ENCODE measurements at places on chromosomes 1 and 21.
A peak's percentile ranks its signal among the peaks of the same experiment; 100 is the strongest.

GRCh38 chr1:181936768-181937581 lies 124.5 kb downstream of the ZNF648 start:
- DNase-seq = peak; percentile 47

DNA sequence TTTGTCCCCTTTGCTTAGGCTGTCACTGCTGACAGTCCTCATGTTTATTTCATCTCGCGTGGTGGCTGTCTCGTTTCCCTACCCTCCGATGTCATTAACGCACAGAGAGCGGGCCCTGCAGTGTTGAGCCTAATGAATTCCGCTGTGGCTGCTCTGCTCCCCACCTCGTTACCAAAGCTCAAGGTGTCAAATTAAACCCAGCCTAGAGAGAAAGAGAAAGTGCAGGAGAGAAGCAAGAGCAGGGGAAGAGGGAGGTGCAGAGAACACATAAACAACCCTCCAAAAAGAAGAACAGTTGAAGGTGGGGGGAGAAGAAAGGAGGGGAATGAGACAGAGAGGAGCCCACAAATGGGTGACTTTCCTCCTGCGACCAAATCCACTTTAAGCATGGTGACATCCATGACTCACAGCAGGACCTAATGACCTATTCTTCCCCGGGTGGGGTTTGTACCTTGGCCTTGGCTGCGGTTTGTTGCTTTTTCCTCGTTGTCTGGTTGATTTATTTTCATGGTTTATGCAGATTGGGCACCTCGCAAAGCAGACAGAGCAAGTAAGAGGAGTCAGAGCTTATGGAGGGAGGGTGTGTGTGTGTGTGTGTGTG lies 92.5 kb downstream of the PBX1 start:
- DNase-seq = no peak

DNA sequence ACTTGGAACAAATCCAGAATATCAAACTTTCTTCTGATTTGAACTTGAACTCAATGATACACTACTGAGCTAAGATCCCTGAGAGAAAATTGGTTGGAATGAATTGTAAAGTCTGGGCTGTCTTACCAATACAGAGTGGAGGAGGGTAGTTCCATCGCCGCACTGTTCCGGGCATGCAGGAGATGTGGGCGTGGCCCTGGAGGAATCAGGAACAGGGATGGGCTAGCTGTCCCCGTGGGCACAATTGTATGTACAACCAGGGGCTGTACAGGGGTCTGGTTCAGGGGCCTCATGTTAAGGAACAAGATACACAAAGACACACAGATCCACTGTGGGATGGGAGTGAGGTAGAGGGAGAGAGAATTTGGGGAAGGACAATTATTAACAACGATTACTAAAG lies 144.3 kb downstream of the ZSCAN20 start:
- no peak for DNase-seq

- DNase-seq = peak; percentile 6
Observed at GRCh38 chr1:17475752-17476151, 36.3 kb upstream of the RCC2 start.

GRCh38 chr1:210949039-210949438 lies 184.9 kb downstream of the KCNH1 start:
- no peak for DNase-seq

- DNase-seq = no peak
Observed at GRCh38 chr1:112563341-112563740, 54.6 kb downstream of the WNT2B start.

- peak; percentile 67 for DNase-seq
Observed at GRCh38 chr1:248926401-248927182, 20.6 kb downstream of the PGBD2 start.
